ENCODE measurements at places on chromosomes 5 and 9.
A peak's percentile ranks its signal among the peaks of the same experiment; 100 is the strongest.

DNA sequence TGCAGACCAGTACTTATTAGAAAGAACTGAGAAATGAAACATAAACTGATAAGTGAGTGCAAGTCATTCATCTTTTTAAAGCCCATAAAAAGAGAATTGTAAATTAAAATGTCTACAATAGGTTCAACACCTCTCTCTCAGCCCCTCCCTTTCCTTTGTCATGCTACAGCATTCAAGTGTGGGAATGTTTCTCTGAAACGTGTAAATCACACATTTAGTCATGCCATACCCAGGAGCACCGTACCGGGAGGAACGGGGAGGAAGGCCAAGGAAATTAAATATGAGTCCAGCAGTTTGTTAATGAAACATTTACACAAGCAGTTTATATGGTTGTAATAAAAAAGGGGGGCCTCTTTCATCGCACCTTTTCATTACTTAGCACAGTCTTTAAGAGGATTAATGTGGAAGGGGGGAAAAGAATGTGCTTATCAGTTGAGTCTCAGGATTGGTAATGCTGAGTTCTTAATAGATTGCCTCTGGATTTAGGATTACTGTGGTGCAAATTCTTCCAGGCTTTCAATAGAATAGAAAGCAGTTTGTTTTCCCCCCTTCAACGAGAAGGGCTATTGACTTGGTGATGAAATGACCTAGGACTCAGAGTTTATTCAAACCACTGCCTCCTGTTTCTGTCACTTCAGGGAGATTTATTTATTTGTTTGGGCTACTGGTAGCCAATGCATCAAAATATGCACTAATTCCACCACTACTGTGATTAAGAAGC is 176.0 kb upstream of the ZNF608 start:
- no peak for DNase-seq

DNA sequence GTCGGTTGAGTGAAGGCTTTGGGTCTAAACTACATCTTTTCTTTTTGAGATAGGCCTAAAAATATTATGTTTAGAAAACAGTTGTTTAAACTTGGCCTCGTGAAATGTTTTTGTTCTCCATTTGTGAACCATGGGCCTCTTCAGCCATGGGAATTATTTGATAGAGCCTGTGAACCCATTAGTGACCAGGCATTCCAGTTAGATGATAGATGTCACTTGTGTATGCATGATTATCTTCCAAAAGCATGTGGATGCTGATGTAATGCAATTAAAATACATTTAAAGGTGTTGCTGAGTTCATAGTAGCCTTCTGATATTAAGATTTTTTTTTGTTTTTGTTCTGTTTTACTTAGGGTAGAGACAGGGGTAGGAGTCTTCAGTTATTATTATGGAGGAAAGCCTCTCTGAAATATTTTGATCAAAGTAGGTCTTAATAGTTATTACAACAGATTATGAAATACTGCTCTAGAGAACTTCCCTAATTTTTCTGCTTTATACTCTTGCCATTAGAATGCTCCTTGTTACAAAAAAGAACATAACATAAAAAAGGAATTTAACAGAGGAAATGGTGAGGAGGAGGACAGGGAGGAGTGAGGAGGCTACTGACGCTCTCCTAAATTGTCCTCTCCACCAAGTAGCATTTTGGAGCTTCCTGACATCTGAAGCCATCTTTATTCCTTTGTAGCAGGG is 32.9 kb downstream of the CPEB4 start:
- no peak for DNase-seq

GRCh38 chr5:102975045-102975444 is 144.9 kb downstream of the GIN1 start:
- no peak for DNase-seq

- DNase-seq: peak; percentile 54
Observed at GRCh38 chr9:96232539-96233241, 69.3 kb downstream of the HSD17B3 start.

GRCh38 chr5:120199559-120199958 is 264.5 kb upstream of the PRR16 start:
- DNase-seq: no peak

DNA sequence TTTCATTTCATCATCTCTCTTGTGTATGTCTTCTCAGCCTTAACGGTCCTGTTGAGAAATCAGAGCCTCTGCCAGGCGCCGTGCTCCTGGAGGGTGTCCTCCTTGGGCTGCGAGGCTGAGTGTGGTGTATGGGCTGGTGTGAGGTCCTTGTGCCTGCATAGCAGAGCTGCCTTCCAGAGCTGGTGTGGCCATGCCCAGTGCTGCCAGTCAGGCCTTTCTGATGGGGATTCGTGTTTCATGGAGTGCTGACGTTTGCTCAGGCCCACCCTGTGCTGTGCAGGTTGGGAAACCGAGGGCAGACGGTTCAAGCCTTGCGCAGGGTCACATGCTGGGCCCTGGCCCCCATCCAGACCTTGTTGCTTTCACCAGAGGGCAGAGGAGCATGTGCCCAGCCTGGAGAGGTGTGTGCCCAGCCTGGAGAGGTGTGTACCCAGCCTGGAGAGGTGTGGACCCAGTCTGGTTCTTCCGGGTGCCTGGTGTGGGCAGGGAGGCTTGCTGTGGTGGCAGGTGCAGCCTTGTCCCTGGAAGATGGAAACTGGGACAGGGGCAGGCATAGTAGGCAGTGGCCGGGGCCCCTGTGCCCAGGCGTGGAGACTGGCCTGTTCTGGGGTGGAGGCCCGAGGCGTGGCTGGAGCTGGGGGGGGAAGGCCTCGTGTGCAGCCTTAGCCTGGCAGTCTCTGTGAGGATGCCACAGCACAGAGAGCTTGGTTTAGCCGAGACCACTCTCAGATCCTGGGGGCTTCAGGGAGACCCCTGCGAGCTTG is 84.0 kb downstream of the RXRA start:
- no peak for DNase-seq

DNA sequence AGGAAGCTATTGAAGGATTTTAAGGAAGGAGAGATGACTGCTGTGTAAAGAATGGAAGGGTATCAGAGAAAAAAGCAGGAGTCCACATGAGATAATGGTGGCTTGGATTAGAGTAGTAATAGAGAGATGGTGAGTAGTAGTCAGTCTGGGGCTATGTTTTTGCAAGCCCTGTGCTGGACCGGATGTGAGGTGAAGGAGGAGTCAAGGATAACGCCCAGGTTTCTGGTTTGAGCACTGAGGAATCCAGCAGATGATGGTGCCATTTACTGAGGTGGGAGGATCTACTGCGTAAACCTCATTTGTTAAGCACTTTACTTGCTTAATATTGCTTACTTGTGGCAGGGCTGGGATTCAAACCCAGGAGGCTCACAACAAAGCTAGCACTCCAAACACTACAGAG is 1.1 kb downstream of the TIGD6 start:
- no peak for DNase-seq

GRCh38 chr9:87803166-87803565 is 77.2 kb downstream of the CTSL start:
- no peak for DNase-seq

- peak; percentile 30 for DNase-seq
Observed at GRCh38 chr9:129270903-129271431, 92.9 kb upstream of the IER5L start.

GRCh38 chr9:445033-445432 is 230.4 kb downstream of the DOCK8 start:
- DNase-seq: no peak

GRCh38 chr9:110443146-110443865 is 105.6 kb upstream of the TXNDC8 start:
- DNase-seq: no peak

GRCh38 chr5:57770039-57770438 is 287.4 kb upstream of the ACTBL2 start:
- DNase-seq: no peak

DNA sequence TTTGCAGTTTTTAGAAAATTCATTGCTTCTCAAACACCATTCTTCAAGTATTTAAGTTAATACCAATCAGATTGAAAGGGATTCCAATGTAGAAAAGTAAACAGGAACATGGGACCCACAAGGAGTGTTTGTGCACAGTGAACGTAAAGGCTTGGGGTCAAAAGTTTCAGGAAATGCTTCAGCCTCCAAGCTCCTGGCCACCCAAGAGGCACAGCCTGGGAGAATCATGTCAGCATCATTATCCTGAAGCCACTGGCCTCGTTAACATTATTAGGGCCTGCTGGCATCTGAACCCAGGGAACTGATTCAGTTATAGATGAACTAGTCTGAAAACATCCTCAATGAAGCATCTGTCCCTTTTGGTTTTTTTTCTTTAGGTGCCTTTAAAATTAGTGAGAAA is 122.9 kb downstream of the NXNL2 start:
- no peak for DNase-seq

- DNase-seq: no peak
Observed at GRCh38 chr9:118595719-118596305, 773.4 kb downstream of the BRINP1 start.

DNA sequence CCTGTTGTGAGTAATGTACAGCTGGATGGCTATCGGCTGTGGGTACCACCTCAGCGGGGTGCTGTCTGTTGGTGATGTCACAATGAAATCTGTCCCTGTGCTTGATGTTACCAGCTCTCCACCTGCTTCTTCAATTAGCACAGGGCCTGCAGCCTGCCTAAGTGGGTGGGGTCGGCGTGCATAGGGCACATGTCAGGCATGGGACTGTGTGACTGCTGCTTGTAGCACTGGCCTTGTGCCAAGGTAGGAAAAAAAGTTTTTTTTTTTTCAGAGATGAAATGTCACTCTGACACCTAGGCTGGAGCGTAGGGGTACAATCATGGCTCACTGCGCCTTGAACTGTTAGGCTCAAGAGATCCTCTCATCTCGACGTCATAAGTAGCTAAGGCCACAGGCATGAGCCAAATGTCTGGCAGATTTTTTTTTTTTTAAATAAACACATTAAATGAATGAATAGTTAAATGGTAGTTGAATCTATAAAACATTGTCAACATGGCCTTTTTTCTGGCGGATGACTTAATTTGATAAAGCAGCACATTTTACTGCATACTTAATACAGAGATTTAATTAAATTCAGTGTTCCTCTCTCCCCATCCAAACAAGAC is 222.5 kb downstream of the NXNL2 start:
- no peak for DNase-seq

- peak; percentile 75 for DNase-seq
Observed at GRCh38 chr9:1050125-1050895, at the start of gene DMRT2. TSS of gene DMRT2 (plus strand) at chr9:1050357. CDS start at chr9:1051614, 1,257 bp downstream.

- no peak for DNase-seq
Observed at GRCh38 chr5:146725025-146725424, 153.5 kb downstream of the PPP2R2B start.

GRCh38 chr9:127968700-127969383 is 11.9 kb downstream of the EEIG1 start:
- DNase-seq: no peak

DNA sequence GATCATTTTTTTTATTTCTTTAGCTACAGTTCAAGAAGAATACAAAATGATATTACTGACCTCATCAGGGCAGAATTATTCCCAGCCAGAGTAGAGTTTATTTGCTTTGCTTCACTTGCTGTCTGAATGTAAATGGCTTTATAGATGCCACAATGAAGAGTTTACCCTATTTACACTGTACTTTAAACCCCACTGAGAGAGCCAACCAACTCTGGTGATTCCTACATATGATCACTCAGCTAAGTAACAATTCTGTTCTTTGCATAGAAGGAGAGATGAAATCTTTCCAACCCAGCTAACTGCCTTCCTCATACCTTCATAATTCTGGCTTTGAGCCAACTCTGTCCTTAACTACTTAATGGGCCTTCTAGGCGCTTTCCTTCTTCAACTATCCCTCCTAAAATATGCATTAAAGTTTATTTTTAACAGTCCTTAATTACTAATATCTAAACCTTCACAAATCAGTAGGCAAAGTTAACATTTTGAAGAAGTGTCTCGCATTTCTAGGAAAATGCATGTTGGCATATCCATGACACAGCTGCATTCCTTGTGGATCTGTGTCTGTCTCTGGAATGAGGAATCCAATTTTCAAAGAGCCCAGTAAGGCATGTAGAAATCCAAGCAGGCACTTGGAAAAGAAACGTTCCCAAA is 284.8 kb upstream of the GRAMD2B start:
- no peak for DNase-seq

GRCh38 chr9:135308821-135309762 is 170.5 kb upstream of the PPP1R26 start:
- no peak for DNase-seq

DNA sequence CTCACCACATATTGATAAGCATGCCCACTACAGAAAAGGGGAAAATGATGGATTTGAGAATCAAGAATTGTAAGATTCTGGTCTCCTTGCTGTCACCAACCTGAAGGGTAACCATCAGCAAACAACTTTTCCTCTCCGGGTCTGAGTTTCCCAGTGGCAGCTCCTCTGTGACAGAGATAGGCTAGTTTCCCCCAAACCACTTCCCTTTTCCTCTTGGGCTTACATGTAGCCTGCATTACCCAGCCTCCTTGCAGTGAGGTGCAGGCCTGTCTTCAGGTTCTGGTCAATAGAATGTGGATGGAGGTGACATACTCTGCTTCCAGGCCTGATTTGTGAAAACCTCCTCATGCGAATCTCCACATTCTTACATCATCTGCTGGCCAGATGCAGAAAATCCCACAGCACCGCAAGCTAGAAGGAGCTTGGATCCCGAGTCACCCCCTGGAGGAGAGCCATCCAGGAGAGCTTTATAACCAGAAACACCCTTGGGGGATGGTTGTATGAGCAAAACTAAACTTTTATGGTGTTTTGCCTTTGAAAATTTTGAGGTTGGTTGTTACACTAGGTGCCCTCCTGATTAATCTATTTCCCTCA is 206.1 kb downstream of the RGS3 start:
- no peak for DNase-seq

GRCh38 chr5:127933348-127933747 is 150.2 kb upstream of the SLC12A2 start:
- DNase-seq: no peak

- DNase-seq: no peak
Observed at GRCh38 chr9:121182989-121183388, 18.7 kb downstream of the RAB14 start.

- no peak for DNase-seq
Observed at GRCh38 chr5:116740771-116741170, 166.1 kb upstream of the SEMA6A start.

DNA sequence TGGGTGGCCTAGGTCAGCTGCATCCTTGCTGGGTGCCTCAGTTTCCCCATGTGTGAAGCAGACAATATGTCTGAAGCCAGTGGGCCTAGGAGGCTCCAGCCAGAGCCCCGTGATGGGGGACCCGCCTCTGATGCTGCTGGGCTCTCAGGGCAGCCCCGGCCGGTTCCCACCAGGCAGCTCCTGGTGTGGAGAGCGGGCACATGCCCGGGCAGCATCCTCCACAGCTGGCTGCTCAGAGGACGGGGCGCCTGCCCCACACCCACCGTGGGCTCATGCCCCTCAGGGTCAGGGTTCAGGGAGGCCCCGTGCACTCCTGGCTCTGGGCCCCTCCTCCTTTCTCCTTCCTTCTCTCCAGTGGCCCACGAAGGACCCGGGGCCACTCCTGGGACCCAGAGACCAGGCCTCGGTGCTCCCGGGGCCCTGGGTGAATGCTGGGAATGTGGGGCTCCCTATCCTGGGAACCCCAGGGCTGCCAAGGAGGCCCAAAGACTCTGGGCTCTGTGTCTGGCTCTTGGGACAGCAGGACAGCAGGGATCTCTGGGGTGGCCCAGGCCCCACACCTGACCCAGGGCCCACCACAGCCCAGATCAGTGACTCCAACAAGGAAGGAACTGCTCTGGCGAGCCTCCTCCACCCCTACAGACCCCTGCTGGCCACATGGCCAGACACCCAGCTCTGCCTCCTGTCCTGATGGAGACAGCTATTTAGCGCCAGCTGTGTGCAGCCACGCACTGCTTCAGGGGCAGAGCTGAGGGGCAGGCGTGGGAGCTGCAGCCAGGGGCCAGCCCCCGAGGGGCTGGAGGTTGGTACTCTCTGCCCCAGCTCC is 39.5 kb upstream of the EGFL7 start:
- no peak for DNase-seq

- DNase-seq: peak; percentile 4
Observed at GRCh38 chr5:180601591-180602480, 10.5 kb upstream of the SCGB3A1 start.

GRCh38 chr5:65356274-65356673 is 125.4 kb downstream of the ADAMTS6 start:
- DNase-seq: no peak

Measured in activated CD4-positive, alpha-beta memory T cell treated with anti-CD3 and anti-CD28 coated beads for 36 hours (primary cell).